Activated T-cell treated with anti-CD3 and anti-CD28 coated beads, Interleukin-2, amount 50 U/mL, for 72 hours (primary cell): ENCODE measurements at places on chromosomes 1 and 21. TPM values are rescaled to one million over a fixed set of nuclear protein-coding genes. Genes with fewer than 3 reads are reported as not detected.

DNA sequence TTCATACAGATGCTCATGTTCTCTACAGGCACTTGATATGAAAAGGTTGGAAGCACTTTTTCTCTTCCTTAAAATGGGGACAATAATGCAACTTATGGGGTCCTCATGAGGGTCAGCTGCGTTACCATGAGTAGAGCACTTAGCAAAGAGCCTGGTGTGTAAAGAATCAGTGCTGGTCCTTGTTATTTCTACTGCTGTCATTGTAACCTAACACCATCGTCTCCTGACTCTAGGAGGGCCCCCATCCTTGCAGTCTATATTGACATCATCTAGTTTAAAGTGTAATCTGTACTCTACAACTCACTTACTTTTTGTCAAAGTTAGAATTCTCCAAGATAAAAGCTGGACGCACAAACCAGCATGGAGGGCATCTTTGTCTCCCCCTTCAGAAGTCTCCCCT lies 2.4 kb downstream of the CAPN9 start:
- no peaks in the 10 kb centered on the region for H3K27me3 ChIP-seq
- no peak overlapping the region for H3K27ac ChIP-seq
- no peak overlapping the region for H3K4me3 ChIP-seq
- DNase-seq, result no peak
- H3K36me3 ChIP-seq, result no peaks in the 10 kb centered on the region

DNA sequence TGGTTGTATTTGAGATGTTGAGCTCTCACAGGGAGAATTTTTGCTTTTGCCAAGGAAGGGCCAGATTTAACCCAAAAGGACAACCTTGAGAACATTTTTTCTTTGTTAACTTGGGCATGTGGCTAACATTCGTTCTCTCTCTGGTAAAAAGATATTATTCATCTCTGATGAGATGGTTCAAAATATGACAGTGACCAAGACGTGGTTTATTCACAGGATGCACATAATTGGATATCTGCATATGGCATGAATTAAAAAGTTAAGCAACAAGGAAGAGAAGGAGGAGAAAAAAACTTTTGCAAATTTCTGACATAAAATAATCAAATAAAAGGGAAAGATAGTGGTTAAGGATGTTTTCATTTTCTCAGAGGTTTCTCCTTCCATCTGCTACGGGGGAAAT lies 43.1 kb upstream of the BCL10 start:
- H3K4me1 ChIP-seq, result peaks cover 23% of the 10 kb centered on the region
- no peaks in the 10 kb centered on the region for H3K36me3 ChIP-seq
- no peak for DNase-seq
- H3K27ac ChIP-seq, result no peak overlapping the region
- H3K27me3 ChIP-seq, result peaks cover 53% of the 10 kb centered on the region
- H3K4me3 ChIP-seq, result no peak overlapping the region

DNA sequence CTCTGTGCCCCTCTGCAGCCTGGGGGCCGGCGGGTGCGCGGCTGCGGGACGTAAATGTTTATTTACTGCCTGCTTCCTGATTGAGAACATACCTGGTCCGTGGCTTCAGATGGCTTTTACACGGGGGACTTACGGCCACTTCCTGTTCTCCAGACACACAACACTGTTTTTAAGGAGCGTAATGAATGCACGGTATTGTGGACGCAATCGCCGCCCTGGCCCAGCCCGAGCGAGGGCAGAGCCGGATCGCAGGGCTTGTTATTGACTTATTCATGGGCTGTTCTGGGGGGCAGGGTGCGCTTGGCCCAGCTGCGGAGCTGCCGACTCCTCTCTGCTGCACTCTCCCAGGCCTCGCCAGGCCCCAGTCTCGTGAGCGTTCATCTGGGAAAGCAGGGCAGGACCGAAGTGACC lies 52.8 kb upstream of the ACTRT2 start:
- no peak overlapping the region for H3K4me3 ChIP-seq
- no peaks in the 10 kb centered on the region for H3K36me3 ChIP-seq
- H3K4me1 ChIP-seq, result no peaks in the 10 kb centered on the region
- no peak overlapping the region for H3K27ac ChIP-seq
- no peaks in the 10 kb centered on the region for H3K27me3 ChIP-seq
- no peak for DNase-seq

GRCh38 chr1:147804942-147805723 lies 44.7 kb upstream of the GJA5 start:
- no peak for DNase-seq
- peaks cover 6% of the 10 kb centered on the region for H3K27me3 ChIP-seq
- H3K27ac ChIP-seq, result no peak overlapping the region

GRCh38 chr1:14242870-14243269 lies 355.6 kb upstream of the KAZN start:
- no peak for DNase-seq
- no peaks in the 10 kb centered on the region for H3K4me1 ChIP-seq
- no peaks in the 10 kb centered on the region for H3K36me3 ChIP-seq
- no peak overlapping the region for H3K27ac ChIP-seq
- no peaks in the 10 kb centered on the region for H3K27me3 ChIP-seq

- no peaks in the 10 kb centered on the region for H3K27me3 ChIP-seq
- no peak overlapping the region for H3K4me3 ChIP-seq
- no peak overlapping the region for H3K27ac ChIP-seq
- H3K36me3 ChIP-seq, result no peaks in the 10 kb centered on the region
Measured at GRCh38 chr1:69824932-69825331, 257.2 kb downstream of the LRRC7 start.

- H3K36me3 ChIP-seq, result no peaks in the 10 kb centered on the region
- H3K4me1 ChIP-seq, result no peaks in the 10 kb centered on the region
- H3K27ac ChIP-seq, result no peak overlapping the region
- peaks cover 31% of the 10 kb centered on the region for H3K27me3 ChIP-seq
- no peak for DNase-seq
- no peak overlapping the region for H3K4me3 ChIP-seq
Measured at GRCh38 chr1:212967801-212968200, 17.5 kb downstream of the VASH2 start.

DNA sequence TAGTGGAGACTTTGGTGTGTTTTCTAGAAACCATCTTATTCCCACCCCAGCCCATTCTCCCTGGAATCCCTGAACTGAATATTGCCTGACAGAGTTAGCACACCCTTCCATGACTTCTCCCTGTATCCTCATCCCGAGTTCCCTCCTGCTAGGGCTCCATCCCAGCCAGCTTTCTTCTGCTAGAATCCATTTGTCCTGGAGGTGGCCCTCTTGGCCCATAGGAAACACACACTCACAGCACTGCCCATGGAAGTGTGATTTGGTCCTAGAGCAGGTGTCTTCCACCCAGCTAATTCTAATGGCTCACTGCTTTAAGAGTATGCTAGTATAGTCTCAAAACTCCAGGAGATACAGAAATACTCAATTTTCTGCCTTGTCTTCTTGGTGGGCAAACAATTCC lies 4.1 kb downstream of the KRTAP15-1 start:
- H3K27me3 ChIP-seq, result no peaks in the 10 kb centered on the region
- H3K27ac ChIP-seq, result no peak overlapping the region
- H3K4me3 ChIP-seq, result no peak overlapping the region
- H3K36me3 ChIP-seq, result no peaks in the 10 kb centered on the region
- H3K4me1 ChIP-seq, result peaks cover 4% of the 10 kb centered on the region

- H3K27ac ChIP-seq, result no peak overlapping the region
- H3K36me3 ChIP-seq, result no peaks in the 10 kb centered on the region
- no peak for DNase-seq
- no peak overlapping the region for H3K4me3 ChIP-seq
- peaks cover 12% of the 10 kb centered on the region for H3K27me3 ChIP-seq
- H3K4me1 ChIP-seq, result no peaks in the 10 kb centered on the region
Measured at GRCh38 chr21:41596241-41596925, 88.4 kb upstream of the TMPRSS2 start.

DNA sequence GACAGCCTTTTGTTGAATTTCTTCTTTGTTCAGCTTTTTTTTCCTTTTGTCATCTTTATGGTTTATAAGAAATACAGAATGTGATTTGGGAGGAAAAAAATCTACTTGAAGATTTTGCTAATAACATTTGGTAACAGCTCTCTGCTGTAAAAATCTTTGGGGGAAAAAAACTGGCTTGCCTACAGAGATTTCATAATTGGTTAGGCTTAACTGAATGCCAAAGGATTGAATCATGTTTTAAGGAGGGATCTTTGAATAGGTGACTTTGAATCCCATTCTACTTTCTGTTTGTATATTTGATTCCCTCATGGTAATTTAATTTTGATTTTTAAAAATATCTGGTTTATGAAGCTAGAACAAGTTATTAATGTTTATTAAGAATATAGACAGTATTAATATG lies 3.2 kb downstream of the BTF3L4 start:
- H3K27me3 ChIP-seq, result no peaks in the 10 kb centered on the region
- H3K4me1 ChIP-seq, result peaks cover 41% of the 10 kb centered on the region
- no peak overlapping the region for H3K27ac ChIP-seq
- peak overlapping the region; percentile 69 for H3K4me3 ChIP-seq
- no peak for DNase-seq
- H3K36me3 ChIP-seq, result peaks cover 18% of the 10 kb centered on the region

DNA sequence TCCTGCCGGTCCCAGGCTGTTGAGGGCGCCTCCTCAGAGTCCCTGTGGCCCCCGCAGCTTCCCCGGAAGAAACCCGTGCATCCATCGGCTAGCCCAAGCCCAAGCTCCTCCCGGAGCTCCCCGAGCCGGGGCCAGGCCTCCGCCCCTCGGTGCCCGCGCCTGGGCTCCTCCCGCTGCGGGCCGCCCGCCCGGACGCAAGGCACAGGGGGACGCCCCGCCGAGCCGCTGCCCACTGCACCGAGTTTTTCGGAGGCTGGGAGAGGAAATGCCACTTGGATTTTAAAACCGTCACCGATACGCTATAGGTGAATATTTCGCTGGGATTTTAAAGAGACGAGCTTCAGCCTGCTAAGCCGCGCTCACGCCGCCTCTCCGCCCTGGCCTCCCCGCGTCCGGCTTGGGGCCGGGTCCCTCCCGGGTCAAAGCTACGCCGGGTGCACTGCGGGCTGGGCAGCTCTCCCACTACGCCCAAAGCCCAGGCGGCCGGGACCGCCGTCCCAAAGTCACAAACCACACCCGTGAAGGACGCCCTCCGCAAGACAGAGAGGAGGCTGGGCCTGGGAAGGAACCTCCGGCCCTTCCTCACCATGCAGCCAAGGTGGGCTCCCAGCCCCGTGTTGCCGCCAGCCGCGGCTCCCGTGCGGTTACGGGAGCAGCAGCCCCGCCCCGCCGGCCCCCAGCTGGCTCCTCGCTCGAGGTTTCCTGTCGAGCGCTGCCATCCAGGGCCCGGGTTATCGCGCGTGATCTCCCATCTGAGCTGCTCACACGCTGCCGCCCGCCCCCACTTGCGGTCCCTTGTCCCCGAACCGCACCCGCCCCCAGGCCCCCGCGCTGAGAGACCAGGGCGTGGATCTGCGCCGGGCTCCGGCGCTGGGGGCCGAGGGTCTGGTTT lies 63.2 kb downstream of the CD247 start:
- H3K4me1 ChIP-seq, result peaks cover 78% of the 10 kb centered on the region
- no peaks in the 10 kb centered on the region for H3K36me3 ChIP-seq
- peak overlapping the region; percentile 87 for H3K4me3 ChIP-seq
- peak; percentile 88 for DNase-seq
- no peaks in the 10 kb centered on the region for H3K27me3 ChIP-seq
- peak overlapping the region; percentile 31 for H3K27ac ChIP-seq

The POTED gene
- not detected for total RNA-seq

The MROH7 gene
- 0.86 TPM for total RNA-seq

The ITLN2 gene
- not detected for total RNA-seq

The TRIM58 gene
- 0.24 TPM for total RNA-seq
